ENCODE measurements at places on chromosomes 1 and 21. TPM values are rescaled to one million over a fixed set of nuclear protein-coding genes. Genes with fewer than 3 reads are reported as not detected.

Gene SLC26A9
- total RNA-seq, result under 0.01 TPM

Gene PSMD4
- 289 TPM for total RNA-seq

Gene WNT3A
- total RNA-seq, result not detected

Gene SDF4
- 69.4 TPM for total RNA-seq

Gene TMPRSS2
- total RNA-seq, result not detected

Gene MSH4
- total RNA-seq, result under 0.01 TPM

Gene KIAA1614
- 1.8 TPM for total RNA-seq

Gene LRRC71
- not detected for total RNA-seq

Gene VHLL
- total RNA-seq, result 0.28 TPM

DNA sequence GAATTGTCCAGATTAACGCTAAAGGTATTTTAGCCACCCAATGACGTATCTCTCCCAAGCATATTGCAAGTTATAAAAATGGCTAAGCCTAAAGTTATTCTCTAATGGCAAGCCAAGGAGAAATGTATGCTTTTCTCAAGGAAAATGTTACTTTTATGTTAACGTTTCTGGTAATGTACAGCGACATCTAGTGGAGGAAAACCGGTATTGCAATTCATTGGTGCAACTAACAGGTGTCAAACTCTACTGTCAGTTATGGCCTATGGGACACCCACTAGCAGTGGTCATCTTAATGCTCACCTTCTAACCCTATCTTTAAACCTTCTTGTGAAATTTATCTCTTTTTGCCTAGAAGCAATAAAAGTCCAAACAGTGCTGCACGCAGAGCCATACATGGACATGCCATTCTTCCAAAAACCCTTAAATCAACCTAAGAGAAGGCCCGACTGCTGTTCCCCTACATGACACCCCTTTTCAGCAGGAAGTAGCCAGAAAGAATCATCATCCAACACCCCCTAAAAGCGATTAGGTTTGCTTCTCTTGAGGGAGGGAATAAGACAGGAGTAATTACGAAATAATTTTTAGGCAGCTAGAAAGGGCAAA is 68.7 kb upstream of the LRIF1 start:
- peak; percentile 27 for DNase-seq

GRCh38 chr1:192973202-192973601 is 86.0 kb downstream of the UCHL5 start:
- DNase-seq, result no peak

DNA sequence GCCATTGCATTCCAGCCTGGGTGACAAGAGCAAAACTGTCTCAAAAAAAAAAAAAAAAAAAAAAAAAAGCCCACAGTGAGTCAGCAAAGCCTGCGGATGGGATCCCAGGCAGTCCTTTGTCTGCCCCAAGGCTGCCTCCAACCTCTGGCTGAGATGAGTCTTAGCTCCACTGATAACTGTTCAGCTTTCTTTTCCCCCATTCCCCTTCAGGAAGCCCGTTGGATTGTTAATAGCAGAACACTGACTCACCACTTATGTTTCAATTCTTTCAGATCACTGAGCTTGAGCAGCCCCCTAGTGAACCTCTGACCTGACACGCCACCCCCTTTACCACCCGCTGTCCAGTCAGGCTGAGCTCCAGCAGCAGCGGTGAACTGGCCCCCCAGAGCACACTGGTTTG is 57.5 kb downstream of the ERG start:
- DNase-seq, result peak; percentile 80

DNA sequence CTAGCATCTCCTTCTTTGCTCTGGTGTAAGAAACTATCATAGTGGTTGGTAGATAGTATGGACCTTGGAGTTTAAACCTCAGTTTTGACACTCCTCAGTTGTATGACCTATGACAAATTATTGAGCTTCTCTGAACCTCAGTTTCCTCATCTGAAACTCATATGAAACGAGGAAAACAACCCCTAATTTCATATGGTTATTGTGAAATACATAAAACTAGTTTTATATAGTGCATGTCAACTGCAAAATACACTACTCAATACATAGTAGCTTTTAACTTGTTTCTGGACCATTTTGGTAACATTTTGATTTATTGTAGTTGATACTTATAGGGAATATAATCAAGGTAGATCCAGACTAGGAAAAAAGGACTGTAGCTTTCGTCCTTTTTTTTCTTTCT is 32.9 kb downstream of the CLIC4 start:
- no peak for DNase-seq

DNA sequence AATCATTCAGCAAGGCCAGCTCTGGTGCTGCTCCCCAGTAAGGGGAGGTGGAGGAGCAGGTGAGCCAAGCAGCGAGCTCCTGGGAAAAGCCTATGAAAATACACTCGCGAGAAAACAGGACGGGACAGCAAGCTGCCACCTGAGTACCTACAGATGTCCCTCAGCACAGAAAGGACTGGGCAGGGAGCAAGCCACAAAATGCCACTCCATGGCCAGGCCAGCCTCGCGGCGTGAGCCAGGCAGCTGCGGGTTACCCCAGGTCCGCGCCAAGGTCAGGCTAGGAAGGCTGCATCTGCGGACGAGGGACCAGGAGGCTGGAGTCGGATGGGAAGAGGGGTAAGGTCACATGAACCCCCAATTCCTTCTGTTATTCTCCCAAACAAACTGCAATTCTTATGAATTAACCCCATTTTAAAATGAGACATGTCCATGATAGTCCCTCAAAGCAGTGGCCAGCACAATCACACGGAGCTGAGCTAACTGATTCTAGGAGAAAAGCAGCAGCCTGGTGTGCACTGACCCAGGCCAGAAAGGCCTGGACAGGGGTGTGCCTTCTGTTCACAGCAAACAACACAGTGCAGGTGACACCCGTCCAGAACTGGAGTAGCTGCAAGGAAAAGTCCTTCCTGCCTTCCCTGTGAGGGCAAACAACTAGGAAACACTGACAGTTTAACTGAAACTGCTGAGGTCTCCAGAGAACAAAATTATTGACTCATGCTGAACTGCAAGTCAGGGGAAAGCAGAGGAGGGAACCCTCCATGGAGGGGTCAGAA is 26.5 kb downstream of the PARP1 start:
- no peak for DNase-seq

DNA sequence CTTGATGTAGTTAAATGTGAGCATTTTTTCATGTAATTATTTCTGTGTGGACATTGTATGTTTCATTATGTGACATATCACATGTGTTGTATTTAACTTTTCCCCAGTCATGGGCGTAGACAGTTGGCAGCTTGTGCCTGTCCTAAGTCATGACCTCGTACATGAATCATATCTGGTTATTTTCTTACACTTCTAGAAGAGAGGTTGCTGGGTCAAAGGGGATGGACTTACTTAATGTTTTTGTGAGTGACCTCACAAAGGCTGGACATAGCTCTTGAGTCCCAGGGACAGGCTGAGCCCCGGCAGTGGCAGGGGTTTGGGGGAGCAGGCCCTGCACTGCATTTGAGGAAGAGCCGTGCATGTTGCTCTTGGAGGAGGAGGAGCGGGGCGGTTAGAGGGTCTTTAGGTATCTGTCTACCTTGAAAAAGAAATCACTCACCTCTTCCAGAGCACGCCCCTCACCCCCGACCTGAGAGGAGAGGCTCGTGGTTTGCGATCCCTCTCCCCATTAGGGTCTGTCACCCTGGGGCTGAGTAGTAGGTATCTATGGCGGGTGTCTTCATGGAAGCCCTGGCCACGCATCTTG is 16.4 kb downstream of the IFNGR2 start:
- DNase-seq, result peak; percentile 76

- no peak for DNase-seq
Measured at GRCh38 chr1:92352856-92353255, 54.0 kb downstream of the RPAP2 start.

- peak; percentile 50 for DNase-seq
Measured at GRCh38 chr1:241799416-241799815, 48.6 kb upstream of the EXO1 start.

DNA sequence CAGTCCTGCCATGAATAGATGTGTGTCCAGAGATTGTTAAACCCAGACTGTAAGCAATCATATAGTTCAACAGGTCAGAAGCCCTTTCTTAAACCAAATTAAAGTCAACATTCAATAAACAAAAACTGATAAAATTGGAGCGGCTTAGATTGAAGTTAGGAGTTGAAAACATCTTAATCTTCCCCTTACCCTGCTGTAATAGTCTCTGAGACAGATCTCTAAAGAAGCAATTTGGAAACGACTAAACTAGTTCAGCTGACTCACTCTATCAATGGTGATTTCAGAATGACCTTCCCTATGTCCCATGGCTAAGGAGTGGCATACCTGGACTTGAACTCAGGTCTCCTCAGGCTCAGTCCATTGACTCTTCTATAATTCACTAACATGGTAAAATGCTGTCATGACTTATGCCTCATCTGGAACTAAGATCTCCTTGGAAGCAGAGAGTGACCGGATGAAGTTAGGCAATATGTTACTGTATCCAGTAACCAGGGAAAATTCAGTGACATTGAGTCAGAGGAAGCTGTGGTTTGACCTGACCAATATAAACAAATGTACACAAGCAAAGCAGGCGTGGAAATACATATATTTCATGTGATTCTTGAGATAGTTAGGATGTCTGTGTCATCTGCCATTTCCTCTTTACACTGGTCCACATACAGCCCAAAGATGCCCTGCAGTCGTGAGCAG is 30.1 kb downstream of the SGIP1 start:
- peak; percentile 99 for DNase-seq

- DNase-seq, result no peak
Measured at GRCh38 chr1:204409836-204410687, 1.6 kb downstream of the PPP1R15B start.

DNA sequence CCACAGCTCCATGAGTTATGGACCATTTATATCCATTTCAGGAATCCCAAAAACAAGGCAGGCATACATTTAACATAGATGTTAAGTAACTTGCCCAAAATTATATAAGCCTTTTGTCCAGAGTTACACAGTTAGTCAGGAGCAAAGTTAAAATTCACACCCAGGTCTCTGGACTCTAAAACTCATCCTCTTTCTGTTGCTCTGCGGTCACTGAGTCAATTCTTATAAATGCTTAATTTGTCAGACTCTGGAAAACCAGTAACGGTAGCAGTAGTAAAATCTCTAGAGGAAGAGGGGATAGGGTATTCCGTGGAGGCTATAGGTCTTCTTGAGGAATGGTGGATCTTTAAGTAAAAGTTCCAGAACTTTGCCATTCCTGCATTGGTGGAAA is 223.6 kb upstream of the JUN start:
- no peak for DNase-seq

- DNase-seq, result peak; percentile 92
Measured at GRCh38 chr1:95086949-95087533, 14.3 kb upstream of the ALG14 start.

DNA sequence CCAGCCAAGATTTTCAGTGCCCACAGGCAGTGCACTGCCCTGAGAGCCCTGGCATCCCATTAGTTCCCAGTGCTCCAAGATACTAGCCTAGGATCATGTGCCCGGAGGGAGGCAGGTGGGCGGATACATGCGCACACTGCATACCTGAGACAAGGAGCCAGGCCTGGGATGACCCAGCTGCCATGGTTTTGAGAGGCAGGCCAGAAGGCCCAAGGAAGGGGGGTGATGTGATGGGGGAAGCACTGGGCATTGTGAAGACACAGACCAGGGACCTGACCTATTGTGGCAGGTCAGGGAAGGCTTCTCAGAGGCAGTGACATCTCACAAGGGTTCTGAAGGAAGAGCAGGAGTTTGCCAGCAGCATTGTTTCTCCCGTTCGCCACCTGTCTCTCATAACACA is 3.6 kb downstream of the ZC3H12A start:
- DNase-seq, result no peak

GRCh38 chr1:224292419-224292818 is 37.6 kb downstream of the NVL start:
- DNase-seq, result no peak

DNA sequence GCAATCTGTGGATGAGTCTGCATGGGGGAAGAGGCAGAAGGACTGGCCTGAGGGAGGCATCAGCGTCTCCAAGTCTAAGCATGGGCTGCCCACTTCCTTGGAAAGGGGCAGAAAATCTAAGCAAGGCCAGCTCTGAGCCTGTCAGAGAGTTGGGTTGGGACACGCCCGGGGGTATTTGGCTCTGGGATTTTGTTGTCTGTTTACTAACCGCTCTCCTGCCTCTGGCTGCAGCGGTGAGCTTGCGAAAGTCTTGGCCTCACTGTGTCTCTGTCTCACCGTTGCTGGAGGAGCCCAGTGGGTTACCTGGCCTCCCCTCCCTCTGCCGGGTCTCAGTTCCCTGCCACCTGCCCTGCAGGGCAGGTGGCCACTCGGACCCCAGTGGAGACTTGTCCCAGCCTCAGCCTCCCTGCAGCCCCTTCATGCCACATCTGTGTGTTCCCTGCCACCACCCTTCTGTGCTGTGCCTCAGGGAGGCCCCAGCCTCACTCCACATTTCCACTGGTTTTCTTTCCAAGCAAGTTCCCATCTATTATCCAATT is 33.7 kb downstream of the EDN2 start:
- DNase-seq, result no peak

- no peak for DNase-seq
Measured at GRCh38 chr1:155882766-155883165, 23.4 kb downstream of the SYT11 start.
